ENCODE measurements at places on chromosomes 11 and 22. TPM values are rescaled to one million over a fixed set of nuclear protein-coding genes. Genes with fewer than 3 reads are reported as not detected.
A peak's percentile ranks its signal among the peaks of the same experiment; 100 is the strongest.

Gene TMPRSS5
- total RNA-seq = under 0.01 TPM

Gene MMP8
- not detected for total RNA-seq

- DNase-seq = no peak
Observed at GRCh38 chr11:128477811-128478210, 109.5 kb downstream of the ETS1 start.

DNA sequence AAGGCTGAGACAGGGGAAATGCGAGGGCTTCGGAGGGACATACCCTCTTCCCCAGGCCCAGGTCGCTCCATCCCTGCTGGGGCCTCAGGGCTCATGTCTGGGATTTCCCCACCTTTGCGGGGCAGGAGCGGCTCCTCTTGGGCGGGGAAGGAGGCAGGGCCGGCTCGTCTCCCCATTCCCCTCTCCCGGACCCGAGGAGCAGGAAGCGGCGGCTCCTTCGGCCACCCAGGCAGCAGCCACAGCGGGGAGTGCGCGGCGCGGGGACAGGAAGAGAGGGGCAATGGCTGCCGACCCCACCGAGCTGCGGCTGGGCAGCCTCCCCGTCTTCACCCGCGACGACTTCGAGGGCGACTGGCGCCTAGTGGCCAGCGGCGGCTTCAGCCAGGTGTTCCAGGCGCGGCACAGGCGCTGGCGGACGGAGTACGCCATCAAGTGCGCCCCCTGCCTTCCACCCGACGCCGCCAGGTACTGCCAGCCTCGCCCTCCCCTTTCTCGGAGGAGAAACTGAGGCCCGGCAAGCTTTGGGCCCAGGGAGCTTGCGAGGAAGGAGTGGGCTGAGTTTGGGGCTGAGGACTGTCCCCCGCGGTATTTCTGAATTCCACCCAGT is at the start of gene ANKK1:
TSS of gene ANKK1 (plus strand) at position 175 of the 607 bp plus-strand sequence. CDS start at position 281, 106 bp downstream.
- DNase-seq = peak; percentile 11

Gene CRYBA4
- total RNA-seq = not detected

DNA sequence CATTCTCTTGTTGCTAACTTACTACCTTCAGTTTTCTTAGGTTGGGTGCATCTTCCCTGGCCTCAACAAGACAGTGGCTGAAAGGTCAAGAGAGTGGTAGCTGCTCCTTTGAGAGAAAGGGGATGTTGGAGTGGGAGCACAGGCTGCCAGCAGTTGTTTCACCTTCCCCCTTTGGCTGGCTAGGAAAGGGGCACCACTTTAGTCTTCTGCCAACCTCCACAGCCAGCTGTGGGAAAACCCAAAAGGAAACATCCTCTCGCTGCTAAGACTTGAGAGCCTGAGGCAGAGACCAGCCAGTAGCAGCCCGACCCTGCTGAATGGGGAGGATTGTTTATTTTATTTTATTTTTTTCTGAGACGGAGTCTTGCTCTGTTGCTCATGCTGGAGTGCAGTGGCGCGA is 34.4 kb downstream of the MARK2 start:
- DNase-seq = no peak

DNA sequence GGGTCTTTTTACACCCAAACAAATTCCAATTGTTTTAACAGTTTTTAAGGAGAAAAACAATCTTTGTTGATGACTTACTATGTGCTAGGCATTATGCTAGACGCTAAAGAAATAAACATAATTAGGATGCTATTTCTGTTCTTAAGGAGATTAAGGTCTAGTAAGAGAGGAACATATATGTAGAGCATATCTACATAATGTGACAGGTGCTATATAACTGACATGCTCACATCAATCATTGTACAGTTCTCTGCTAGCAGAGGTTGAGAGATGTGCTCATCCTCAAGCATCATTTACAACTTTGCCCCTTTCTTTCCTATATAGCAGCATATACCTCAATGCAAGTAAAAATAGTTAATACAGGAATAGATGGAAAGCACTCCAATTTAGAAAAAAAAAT is 37.5 kb downstream of the PDGFD start:
- no peak for DNase-seq
